Activated T-cell treated with anti-CD3 and anti-CD28 coated beads, Interleukin-2, amount 50 U/mL, for 72 hours (primary cell): ENCODE measurements at places on chromosomes 6 and 20. TPM values are rescaled to one million over a fixed set of nuclear protein-coding genes. Genes with fewer than 3 reads are reported as not detected.
A peak's percentile ranks its signal among the peaks of the same experiment; 100 is the strongest.

Gene ETV7
- total RNA-seq: 1.4 TPM

- H3K36me3 ChIP-seq: peaks cover 3% of the 10 kb centered on the region
- no peak for DNase-seq
- H3K4me1 ChIP-seq: no peaks in the 10 kb centered on the region
These were observed 168.5 kb upstream of the SIM1 start for GRCh38 chr6:100633096-100633777.

DNA sequence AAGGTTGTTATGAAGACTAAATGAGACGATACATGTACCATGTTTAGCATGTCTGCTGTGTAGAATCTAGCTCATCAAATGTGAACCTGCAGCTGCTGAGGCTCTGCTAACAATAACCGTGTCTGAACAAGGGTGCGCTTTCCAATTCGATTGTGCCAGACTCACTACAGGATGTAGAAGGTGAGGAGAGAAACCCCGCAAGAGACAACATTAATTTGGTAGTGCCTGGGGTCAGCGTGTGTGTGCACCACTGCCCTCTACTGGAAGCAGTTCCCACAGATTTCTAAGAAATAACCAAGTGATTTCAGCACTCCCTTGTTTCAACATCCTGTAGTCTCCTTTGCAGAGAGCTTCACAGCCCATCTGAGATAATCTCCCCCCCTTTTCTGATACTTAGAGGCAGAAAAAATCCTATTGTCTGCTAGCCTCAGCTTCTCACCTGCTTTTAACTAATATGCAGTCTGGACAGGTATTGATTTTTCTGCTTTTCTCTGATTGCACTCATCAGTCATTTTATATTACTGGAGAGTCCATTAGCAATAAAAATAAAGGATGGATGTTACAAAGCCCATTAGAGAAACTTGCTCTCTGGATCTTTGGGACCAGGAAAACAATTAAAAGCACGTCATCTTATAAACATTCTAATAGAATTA is 96.7 kb upstream of the BACH2 start:
- H3K27me3 ChIP-seq: no peaks in the 10 kb centered on the region
- H3K27ac ChIP-seq: peak overlapping the region; percentile 43
- peak; percentile 80 for DNase-seq
- peak overlapping the region; percentile 42 for H3K4me3 ChIP-seq
- peaks cover 88% of the 10 kb centered on the region for H3K4me1 ChIP-seq

Gene GPX5
- total RNA-seq: not detected

DNA sequence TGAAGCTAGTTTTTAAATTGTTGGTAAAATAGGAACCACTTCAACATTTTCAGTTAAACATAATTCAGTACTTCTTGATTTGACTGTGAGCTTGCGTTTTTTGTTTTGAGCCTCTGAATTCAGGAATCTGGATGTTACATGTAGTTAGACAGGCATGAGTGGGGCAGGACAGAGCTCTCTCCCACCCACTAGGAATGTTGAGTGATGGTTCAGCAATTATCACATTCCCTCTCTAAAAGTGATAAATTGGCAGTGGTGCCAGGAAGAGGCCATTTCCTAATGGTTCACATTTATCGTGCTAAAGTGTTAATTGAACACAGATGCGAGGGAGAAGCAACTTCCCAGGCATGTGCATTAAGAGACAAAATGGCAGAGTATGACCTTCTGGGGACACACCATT is 465.5 kb upstream of the HTR1E start:
- H3K36me3 ChIP-seq: no peaks in the 10 kb centered on the region
- DNase-seq: no peak
- no peak overlapping the region for H3K27ac ChIP-seq
- H3K4me1 ChIP-seq: no peaks in the 10 kb centered on the region
- no peak overlapping the region for H3K4me3 ChIP-seq
- H3K27me3 ChIP-seq: no peaks in the 10 kb centered on the region

Gene LRRC73
- 0.32 TPM for total RNA-seq

DNA sequence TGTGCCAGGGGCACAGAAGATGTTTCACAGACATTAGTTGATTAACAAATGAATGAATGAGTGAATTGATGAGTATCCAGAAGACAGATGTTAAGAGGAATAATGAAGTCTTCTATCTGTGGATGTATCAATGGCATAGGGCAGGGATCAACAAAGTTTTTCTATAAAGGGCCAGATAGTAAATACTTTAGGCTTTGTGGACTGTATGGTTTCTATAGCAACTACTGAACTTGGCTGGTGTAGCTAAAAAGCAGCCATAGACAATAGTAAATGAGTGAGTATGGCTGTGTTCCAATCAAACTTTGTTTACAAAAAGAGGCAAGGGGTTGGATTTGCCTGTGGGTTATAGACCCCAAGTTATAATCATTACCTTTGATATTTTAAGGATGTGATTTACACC is 144.0 kb downstream of the PRL start:
- H3K4me3 ChIP-seq: no peak overlapping the region
- H3K27ac ChIP-seq: no peak overlapping the region
- H3K4me1 ChIP-seq: peaks cover 17% of the 10 kb centered on the region
- peaks cover 38% of the 10 kb centered on the region for H3K27me3 ChIP-seq
- DNase-seq: no peak
